ENCODE measurements at places on chromosomes 2 and 18.

GRCh38 chr18:48529796-48530195 lies 9.0 kb upstream of the CTIF start:
- DNase-seq, result peak; percentile 82

DNA sequence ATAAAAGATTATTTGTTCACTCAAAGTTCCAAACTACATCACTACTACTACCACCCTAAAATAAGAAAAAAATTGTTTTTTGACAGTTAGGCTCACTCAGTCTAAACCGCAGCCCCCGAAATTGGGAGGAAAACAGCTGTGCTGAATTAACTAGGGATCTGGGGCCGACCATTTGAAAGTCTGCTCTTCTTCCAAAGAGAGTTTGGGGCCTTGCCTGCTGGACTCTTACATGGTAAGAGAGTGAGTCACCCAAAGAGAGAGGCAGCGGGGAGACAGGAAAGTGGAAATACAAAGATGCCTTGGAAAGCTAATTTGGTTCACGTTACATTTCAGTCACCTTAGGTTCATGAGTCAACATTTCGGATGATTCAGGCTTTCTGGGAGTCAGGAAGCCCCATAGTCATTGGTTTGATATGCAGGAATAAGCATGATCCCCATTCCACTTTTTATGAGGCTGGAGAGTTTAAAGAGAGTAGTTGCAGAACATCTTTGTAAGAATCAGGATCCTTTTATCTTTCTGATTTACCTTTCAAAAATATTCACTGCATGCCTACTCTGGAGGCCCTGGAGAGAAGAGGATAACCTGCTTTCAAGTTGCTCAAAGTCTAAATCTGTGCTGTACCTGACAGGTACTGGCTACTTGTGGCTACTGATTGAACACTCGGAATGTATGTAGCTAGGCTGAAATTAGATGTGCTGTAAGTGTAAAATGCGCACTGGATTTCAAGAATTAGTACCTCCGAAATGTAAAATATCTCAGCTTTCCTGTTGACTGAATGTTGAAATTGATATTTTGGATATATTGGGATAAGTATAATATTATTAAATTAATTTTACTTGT lies 995 bp upstream of the RTN4 start:
- peak; percentile 97 for DNase-seq

DNA sequence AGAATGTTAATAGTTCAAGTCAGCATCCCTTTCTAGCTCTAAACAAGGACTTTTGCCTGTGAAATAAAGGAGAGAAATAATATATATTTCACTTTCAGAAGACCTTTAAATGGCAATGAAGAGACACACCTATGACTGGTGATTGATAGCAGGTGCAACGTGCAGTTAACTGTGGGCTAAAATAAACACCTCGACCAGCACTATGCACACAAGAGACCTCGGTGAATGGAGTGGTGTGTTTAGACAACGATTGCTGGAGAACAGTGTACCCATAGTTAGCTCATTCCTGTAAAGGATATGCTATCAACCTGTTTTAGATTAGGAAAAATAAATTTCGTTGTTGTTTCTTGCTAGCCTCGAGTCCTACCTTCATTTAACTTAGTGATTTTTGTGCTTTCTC lies 143.4 kb downstream of the NR4A2 start:
- no peak for DNase-seq

DNA sequence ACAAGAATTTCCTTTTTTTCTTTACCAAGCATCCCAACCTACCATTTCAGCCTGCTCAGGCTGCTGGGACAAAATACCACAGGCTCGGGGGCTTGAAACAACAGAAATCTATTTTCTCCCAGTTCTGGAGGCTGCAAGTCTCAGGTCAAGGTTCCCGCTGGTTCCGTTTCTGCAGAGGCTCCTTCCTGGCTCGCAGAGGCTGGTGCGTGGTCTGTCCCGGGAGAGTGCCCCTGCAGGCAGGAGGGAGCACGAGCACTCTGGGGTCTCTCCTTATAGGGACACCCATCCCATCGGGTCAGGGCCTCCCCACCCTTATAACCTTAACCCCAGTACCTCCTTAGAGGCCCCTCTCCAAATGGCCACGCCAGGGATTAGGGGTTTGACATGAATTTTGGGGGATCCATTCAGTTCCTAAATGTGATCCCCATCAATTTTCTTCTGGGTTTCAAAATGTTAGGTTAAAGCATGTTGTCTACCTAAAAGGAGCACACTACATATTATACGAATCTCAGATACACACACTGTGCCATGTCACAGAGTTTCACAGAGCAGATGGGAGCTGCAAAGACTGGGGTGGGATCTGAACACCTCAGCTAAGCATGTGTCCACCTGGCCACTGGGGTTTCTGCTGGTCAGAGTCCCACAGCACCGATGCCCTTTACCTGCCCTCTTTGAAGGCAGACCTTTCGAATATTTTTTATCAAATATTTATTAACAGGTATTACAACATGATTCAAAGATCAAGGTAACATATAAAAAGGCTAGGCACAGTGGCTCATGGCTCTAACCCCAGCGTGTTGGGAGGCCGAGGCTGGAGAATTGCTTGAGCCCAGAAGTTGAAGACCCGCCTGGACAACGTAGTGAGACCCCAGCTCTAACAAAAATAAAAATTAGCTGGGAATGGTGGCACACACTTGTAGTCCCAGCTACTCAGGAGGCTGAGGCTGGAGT lies 17.6 kb upstream of the ADI1 start:
- peak; percentile 67 for DNase-seq

DNA sequence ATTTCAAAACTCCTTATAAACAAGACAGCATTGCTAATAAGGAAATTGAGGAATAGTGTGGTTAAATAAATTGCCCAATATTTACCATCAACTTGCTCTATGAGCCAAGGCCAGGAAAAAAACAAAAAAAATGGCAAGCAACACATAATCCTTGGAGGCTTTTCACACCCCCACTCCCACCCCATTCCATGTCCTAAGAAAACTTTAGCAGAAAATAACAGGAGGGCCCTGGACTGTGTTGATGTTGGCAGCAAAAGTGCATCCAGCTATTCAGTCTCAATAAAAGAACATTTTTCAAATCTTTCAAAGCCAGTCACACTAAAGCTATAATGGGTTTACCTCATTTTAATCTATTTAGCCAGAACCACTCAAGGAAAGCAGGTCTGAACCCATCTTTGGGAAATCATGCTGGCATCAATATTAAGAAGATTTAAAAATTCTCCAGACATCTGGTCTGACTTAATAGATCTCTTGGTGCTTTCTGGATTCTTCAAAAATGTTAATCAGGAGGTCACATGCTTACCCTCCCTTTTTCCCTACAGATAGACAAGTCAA lies 34.6 kb upstream of the STK17B start:
- DNase-seq, result peak; percentile 75

DNA sequence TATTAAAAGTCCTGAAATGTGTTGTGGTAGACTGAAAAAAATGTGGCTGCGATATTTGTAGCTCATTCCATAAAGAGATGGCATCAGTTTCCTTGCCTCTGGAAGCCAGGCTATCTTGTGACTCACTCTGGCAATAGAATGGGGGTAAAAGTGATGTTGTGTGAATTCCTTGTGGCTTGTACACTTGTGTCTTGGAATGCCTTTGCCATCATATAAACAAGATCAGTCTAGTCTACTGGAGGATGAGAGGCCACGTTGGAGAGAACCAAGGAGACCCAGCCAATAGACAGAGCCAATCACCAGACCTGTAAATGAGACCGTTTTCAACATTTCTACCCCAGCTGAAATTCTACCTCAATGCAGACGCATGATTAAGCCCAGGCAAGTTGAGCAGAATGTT lies 254.1 kb downstream of the TRIB2 start:
- DNase-seq, result peak; percentile 22

- no peak for DNase-seq
Measured at GRCh38 chr2:236752096-236752495, 182.5 kb downstream of the ACKR3 start.

DNA sequence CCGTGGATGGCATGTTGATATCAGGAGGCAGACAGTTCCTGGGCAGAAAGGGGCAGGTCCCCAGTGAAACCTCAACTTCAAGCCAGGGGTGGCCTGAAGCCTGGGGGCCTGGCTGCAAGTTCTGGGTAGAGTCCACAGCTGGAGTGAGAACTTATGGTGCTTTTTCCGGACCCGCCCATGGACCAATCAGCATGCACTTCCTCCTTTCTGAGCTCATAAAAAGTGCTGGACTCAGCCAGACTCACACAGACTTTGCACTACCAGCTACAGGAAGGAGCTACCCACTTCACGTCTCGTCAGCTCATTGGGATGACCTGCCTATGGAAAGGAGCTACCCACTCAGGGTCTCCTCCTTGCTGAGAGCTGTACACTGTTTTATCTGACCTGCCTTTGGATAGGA lies 183.1 kb upstream of the MC4R start:
- DNase-seq, result no peak

DNA sequence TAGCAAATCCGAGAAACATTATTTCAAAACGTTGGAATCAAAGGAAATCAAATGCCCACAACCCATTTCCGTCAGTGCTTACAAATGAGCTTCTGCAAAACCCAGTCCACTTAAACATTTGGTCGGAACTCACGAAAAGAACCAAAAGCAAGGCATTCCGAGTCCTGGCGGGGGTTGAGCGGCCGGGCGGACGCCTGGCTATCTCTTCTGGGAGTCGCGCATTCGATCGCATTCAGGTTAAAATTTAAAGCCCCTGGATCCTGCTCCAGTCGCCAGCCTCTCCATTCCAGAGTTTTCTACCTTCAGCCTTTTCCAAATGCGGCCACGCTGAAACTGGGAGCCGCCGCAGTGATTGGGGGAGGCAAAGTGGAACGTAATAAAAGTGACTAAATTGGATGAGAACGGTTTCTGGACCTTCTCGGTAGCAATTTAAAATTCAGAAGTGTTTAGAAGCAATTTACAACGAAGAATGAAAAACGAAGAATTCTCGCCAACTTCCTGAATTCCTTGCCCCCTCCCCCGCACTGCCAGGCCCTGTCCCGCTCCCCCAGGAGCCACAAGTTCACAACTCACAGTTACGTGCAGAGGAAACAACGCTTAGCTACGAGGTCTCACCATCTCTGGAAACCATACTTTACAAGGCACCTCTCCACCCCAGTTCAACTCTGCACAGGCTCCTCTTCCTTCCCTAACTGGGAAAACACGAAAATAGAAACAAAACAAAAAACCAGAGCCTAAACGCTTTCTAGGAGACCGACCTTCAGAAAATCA lies 1.7 kb upstream of the GATA6 start:
- DNase-seq, result peak; percentile 39

- DNase-seq, result no peak
Measured at GRCh38 chr2:38130876-38131275, 54.9 kb upstream of the CYP1B1 start.

GRCh38 chr2:108267101-108267500 lies 21.6 kb upstream of the SULT1C2 start:
- DNase-seq, result peak; percentile 61

DNA sequence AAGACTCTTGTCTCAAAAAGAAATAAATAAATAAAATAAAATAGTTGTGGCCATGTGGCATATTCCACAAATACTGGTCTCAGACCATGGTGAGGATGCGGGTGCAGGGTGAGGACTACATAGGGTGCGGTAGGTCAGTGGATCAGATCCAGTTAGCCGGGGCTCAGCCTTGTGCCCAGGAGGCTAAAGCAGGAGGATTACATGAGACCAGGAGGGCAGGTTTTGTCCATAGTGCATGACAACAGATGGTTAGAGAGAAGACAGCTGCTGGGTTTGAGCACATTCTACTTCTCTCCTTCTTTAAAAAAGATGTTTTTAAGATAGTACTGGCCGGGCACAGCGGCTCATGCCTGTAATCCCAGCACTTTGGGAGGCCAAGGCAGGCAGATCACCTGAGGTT lies 12.8 kb upstream of the PSD4 start:
- DNase-seq, result no peak

- DNase-seq, result no peak
Measured at GRCh38 chr2:25158096-25158852, 10.1 kb downstream of the POMC start.

GRCh38 chr2:1591978-1592907 lies 152.1 kb downstream of the PXDN start:
- DNase-seq, result no peak

- no peak for DNase-seq
Measured at GRCh38 chr18:28208268-28208667, 31.3 kb upstream of the CDH2 start.

DNA sequence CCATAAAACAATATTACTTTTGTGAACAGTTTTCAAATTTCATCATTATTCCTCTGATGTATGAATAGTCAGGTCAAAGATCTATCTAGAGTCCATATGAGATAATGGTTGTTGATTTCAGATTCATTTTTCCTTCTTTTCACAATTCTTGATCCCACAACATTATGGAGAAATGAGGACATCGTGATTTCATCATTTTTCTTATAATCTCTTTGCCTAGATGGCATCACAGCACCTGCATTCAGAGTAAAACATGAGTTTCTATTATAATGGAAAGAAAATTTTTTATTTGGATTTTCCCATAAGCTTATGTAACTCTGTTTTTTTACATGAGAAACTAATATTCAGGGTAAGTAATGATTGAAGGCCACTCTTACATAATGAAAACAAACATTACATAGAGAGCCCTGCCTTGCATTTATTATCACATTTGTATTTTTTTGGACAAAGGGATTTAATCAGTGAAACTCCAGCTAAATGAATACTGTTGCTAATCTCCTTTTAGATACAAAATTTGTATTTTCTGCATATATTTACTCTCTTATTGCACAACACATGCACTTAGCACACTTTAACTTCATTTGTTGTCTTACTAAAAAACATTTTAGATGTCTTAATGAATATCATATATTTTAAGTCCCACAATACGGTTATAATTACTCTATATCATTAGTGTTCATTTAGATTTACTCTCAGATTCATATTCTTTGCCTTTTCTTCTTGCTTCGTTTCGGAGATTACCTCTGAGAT lies 188.4 kb upstream of the KYNU start:
- no peak for DNase-seq

GRCh38 chr2:207397917-207398655 lies 131.7 kb upstream of the CREB1 start:
- no peak for DNase-seq

DNA sequence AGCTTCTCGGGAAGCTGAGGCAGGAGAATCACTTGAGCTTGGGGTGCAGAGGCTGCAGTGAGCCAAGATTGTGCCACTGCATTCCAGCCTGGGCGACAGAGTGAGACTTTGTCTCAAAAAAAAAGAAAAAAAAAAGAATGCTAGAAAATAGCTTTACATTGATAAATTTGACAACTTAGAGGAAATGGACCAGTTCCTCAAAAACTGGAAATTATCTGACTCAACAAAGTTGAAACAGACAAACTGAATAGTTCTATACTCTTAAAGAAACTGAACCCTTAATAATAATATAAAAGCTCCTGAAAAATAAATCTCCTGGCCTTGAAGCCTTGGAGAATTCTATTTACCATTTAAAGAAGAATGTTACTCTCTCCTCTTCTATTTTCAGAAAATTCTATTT lies 151.0 kb upstream of the BCL2L11 start:
- no peak for DNase-seq

- DNase-seq, result no peak
Measured at GRCh38 chr18:12346240-12346565, 30.8 kb downstream of the AFG3L2 start.

All from adipocyte (in vitro differentiated cells).